ENCODE measurements at places on chromosomes 2 and 18.

DNA sequence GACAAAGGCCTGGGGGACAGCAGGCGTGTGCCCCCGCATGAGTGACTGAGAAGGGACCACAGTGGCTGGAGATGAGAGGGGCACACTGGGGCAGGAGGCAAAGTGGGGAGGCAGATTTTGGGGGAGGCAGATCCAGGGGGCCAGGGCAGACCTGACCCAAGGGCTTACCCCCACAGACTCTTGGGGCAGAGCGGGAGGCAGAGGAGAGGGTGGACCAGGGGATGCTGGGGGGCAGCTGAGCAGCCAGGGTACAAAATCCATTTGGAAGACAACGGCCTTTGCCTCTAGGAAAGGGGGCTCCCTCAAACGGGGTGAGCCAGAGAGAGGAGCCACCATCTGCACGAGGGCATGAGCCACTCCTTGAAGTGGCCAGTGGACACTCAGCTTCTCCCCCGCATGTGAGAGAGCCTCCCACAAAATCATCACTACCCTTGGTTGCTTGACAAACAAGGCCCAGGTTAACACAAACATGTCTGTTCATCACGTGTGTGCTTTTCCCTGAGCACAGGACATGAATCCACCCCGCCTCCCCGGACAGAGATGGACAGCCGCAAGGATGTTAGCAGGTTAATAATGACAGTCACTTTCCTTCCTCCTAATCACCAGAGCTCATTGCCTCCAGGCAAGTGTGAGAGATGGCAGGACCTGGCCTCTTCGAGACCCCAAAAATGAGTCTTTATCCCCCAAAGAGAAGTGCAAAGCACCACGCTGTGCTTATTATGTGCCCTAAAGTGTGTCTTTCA is 72.0 kb upstream of the RAB6C start:
- DNase-seq = no peak

GRCh38 chr2:176544991-176545956 is 276.0 kb downstream of the MTX2 start:
- DNase-seq = no peak

DNA sequence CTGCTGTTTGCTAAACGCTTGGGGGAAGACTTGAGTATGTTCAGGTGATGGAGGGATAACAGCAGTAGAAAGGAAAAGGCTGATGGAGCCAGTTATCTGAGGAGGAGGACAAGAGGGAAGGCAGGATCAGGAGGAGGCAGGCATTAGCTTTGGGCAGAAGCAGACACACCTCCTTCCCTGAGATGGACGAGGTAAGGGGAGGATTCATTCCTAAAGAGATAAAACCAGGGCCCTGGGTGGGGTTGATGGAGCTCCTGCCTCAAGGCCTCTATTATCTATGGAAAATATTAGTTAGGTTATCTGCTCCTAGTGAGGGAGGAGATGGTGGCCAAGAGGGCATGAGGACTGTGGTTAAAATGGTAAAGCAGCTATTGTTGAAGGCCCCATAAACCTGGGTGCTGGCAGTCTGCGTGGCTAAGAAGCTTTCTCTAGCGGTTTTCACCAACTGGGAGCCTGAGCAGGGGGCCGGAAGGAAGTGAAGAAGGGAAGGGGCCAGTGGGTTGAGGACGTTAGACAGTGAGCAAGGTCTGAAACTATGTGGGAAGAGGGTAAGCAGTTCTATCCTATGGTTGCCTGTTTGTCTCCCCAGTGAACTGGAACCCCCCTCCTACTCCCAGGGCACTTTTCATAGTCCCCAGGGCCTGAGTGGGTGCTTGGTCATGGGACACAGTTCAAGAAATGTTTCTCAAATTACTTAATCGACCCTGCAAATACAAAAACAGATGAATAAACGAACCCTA is 56.6 kb upstream of the HK2 start:
- no peak for DNase-seq

- DNase-seq = no peak
Measured at GRCh38 chr2:74682501-74682900, 28.5 kb downstream of the SEMA4F start.

DNA sequence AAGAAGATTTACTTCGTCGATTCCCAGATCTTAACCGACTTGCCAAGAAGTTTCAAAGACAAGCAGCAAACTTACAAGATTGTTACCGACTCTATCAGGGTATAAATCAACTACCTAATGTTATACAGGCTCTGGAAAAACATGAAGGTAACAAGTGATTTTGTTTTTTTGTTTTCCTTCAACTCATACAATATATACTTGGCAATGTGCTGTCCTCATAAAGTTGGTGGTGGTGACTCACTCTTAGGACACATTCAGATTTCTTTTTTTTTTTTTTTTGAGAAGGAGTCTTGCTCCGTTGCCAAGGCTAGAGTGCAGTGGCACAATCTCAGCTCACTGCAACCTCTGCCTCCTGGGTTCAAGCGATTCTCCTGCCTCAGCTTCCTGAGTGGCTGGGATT is 26.8 kb downstream of the MSH2 start:
- DNase-seq = no peak

GRCh38 chr2:104501342-104501741 is 352.6 kb upstream of the POU3F3 start:
- DNase-seq = no peak

DNA sequence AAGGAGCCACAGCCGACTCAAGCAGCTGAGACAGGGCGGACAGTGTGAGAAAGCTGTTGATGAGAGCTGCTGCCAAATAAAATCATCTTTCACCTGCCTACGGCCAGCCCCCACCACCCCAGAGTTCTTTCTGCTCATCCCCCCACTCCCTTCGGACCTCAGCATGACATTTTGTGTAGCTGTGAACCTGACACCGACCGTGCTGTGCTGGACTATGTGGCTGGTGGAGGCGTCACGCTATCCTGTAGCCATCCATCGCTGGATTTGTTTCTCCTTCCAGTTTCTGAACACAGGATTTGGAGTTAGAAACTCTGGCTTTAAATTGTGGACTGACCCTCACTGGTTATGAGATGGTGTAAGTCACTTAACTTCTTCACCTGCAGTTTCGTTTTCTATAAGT is 317.3 kb downstream of the DCDC2C start:
- no peak for DNase-seq

DNA sequence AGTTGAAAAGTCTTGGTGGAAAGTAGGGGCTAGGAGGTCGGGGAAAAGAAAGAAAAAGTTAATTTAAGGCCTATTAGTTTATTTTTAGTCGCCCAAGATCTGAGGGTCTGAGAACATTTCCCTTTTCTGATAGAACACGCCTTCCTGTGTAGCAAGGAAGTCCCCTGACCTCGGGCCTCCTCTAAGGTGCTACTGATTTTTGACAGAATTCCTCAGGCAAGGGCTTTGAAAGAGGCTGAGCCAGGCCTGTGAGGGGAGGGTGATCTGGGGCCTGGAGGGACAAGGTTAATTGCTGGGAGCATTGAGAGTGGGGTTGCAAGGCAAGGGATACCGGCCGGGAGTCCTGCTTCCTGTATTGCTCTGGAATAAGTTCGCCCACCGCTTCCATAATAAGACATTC is 131.4 kb upstream of the MYCN start:
- DNase-seq = no peak

DNA sequence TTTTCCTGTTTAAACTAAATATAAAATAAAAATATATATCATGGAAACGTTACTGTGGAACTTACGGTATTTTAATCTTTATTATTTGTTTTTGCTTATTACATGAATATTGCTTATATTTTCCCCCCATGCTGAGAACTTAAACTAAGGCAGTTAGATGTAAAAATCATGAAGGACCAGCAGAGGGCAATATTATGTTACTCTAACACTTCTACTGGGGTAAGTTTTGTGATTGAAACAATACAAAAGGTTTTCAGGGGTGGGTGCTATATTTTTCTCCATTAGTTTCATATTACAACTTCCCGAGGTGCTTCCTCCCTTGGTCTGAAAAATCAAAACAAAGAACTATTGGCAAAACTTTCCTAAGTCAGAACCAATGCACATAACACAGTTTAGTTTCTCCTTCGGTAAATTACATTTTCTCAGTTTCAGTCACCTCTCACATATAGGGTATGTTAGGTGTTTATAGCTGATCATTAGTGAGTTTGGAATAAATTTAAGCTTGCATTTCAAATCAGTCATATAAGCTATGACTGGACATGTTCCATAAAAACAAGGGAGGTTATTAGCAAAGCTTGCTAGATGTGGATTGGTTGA is 54.8 kb downstream of the ZNF407 start:
- peak; percentile 8 for DNase-seq

DNA sequence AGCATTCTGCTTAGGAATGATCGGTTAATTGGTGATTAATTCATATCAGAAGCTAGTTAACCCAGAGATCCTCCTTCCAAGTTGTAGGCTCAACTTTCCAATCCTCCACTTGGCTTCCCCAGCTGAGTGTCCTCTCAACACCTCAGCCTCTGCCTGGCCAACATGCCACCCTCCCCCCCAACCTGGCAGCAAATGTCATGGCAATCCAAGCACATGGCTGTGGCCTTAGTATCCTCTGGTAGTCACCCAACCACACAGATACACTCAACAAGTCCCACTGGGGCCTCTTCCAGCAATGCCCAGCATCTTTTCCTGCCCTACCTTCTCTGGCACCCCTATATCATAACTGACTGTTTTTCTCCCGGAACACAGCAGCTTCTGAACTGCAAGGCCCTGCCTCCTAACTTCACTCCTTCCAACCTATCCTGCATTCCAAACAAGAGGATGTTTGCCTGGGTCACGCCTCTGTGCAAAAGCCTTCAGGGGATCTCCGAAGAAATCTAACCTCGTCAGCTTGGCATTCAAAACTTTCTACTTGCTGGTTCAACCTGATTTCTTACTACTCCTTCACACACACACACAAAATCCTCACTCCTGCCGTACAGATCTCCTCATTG is 195.0 kb downstream of the CYP26B1 start:
- DNase-seq = peak; percentile 36

GRCh38 chr2:8671176-8671575 is 10.7 kb upstream of the ID2 start:
- no peak for DNase-seq

GRCh38 chr2:131094463-131095281 is 1.4 kb upstream of the FAM168B start:
- DNase-seq = no peak

DNA sequence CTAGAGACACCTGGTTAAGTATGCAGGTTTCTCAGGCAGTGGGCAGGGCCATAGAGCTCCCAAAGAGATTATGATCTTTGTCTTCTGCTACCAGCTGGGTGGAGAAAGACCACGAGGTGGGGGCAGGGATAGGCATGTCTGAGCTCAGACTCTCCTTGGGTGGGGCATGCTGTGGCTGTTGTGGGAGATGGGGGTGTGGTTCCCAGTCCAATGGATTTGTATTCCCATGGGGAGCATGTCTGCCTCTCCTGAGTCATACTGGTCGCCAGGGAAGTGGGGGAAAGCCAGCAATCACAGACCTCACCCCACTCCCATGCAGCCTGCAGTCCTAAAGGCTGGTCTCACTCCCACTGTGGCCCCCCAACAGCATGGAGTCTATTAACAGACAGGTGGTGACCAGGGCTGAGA is 31.4 kb upstream of the RHOB start:
- DNase-seq = no peak

DNA sequence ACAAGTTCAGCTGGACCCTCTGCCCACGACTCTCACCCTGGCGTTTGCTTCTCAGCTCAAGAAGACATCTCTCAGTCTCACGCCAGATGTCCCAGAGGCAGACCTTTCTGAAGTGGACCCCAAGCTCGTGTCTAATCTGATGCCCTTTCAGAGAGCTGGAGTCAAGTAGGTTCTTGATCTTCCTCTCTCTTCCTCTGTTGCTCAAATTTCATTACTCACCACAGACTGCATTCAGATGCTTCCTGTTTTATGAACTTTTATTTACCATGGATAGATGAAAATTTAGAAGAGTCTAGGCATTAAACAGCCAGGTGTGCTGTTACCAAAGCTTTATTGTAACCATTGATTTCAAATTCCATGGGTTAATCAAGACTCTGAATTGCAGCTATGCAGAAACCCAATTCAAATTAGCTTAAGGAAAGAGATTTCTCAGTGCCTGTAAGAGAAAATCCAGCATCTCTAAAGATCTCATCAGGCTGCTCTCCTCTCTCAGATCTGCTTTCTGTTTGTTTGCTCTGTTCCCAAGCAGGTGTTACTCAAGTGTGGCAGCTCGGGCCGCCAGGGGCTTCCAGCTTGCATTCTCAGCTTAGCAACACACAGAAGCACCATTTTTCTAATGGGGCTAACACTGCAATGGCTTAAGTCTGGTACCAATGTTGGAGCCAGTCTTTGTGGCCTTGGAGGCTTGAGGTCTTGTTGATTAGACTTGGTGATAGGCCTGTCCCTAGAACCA is 16.5 kb downstream of the SMARCAL1 start:
- DNase-seq = no peak

DNA sequence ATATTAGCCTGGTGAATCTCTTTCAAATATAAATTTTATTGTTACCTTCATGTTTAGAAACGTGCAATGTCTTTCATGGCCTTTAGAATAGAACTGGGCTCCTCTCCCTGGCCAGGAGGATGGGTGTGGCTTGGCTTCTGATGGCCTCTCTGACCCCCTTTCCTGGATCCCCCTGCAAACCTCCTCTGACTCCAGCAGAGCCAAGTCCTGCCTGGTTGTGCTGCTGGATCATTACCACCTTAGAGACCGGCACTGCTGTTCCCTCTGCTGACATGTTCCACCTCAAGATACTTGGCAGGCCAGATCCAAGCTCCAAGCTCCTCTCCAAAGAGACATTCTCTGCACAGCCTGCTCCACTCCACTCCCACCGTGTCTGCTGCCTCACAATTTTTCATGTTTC is 823.8 kb upstream of the HS6ST1 start:
- no peak for DNase-seq

GRCh38 chr2:155913356-155913755 is 419.2 kb downstream of the NR4A2 start:
- DNase-seq = peak; percentile 15

DNA sequence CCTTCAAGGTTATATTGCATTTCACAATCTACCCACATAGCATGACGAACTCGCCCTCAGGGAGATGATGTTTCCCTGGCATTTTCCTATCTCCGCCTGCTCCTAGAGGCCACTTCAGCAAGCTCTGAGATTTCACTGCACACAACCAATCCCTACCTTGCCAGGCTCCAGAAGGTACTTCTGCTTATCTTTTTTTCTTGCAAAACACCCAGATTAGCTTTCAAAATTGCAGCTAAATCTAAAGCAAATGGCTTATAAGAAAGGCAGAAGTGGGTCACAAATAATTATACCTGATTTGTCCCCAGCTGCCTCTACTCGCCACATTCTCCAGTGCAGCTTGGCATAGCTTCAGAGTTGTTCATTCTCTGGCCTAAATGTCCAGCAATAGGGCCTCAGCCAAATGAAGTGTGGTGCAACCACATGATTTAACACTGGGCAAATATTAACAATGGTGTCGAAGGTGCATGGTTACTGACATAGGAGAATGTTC is 32.4 kb upstream of the MRPL19 start:
- DNase-seq = no peak

GRCh38 chr2:98713332-98714015 is 17.5 kb downstream of the MGAT4A start:
- no peak for DNase-seq

Data from amniotic stem cell (primary cell).